Activated CD8-positive, alpha-beta memory T cell treated with anti-CD3 and anti-CD28 coated beads, Interleukin-2, amount 50 U/mL, for 48 hours (primary cell): ENCODE measurements at places on chromosomes 13 and 19.

DNA sequence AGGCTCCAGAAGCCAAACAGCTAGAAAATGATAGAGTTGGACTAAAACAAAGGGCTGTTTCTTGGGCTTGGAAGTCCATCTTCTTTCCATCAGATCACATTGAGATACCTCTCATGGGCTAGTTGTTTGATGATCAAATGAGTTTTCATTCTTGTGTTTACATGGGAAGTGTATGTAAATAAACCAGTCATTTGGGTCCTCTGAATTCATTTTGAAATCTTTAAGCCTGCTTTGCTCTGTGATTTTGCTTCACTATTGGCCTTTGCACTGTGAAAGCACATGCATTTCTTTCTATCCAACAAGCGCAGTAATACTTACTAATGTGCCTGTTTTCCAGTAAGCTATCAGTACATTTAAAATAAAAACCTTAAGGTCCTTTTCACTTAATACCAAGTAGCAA lies 200.5 kb upstream of the IRS2 start:
- DNase-seq, result no peak

- no peak for DNase-seq
Measured at GRCh38 chr13:66969291-66969690, 260.8 kb downstream of the PCDH9 start.

DNA sequence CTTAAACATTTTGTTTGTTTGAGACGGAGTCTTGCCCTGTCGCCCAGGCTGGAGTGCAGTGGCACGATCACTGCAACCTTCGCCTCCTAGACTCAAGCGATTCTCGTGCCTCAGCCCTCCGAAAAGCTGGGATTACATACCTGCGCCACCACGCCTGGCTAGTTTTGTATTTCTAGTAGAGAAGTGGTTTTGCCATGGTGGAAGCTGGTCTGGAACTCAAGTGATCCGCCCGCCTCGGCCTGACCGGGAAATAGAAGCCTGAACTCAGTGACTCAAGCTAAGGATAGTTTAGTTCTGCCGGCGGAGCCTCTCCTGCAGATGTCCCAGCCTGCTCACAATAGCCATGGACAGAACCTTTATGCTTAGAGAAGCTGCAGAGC lies 53.0 kb upstream of the ZNF254 start:
- no peak for DNase-seq

DNA sequence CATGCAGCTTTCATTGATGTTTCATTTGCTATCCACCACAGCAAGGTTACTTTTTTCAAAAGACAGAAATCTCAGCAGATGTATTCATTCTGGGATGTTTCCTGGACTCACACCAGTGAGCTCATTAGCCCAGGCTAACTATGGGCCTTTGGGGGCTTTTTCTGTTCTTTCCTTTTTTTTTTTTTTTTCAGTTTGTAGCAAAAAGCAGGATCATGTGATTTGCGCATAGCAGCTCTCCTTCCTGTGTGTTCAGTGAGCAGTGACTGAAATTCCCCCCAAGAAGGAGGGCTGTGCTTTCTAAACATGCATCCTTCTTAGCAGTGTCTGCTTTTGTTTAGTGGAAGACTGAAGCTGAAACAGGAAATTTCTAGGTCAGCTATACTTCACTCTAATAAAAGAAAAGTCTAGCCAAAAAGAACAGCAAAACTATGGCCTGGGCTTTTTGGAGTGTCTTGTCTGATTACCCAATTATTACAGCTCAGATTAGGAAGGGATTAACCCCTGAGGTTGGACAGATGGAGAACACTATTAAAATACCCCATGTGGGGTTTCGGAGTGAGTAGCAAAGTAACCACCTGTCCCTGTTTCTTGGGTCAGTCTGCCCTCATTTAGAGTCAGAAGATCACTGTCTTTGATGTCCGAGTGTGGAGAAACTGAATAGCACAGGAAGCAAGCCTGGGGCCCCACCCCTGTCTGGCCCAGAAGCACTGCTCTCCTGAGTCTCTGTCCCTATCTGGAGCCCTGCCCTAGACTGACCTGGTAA lies 8.9 kb upstream of the AMER2 start:
- no peak for DNase-seq

DNA sequence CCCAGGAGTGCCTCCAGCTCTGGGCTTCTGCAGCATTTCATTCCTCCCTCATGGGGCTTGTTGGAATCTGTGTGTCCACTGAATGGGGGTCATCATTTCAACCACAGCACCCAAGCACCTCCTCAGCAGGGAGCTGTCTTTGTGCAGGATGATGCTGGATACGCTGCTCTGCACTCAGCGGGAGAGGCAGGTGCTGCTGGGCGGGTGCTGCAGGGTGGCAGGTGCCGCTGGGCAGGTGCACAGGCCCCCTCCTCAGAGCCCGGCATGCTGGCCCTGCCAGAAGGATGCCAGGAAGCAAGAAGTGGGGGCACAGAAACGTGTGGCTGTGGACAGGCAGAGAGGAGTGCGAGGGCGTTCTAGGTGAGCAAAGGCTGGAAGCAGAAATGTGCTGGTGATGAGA lies 121.8 kb upstream of the VSTM2B start:
- DNase-seq, result no peak

DNA sequence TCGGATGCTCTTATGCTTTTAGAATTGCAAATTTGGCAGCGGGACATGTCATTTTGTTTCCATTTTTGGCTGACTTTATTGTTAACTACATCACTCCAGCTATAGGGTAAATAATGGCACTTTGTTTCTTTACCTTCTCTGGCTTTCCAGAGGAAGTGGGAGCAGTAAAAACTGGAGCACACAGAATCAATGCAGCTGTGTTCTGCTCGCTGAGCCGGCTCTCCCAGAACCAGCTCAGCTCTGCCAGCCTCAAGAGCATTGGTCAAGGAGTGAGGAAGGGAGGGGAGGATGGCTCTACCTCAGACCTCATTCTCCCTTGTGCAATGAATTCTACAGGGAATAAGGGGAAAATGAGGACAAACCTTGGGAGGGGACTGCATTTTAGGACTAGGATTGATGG lies 50.5 kb upstream of the SPATA13 start:
- no peak for DNase-seq

- no peak for DNase-seq
Measured at GRCh38 chr19:37941782-37942515, 34.9 kb downstream of the SIPA1L3 start.
